ENCODE measurements at places on chromosomes 3 and 15.

GRCh38 chr3:46481636-46482035 is 16.1 kb upstream of the RTP3 start:
- no peak for DNase-seq

DNA sequence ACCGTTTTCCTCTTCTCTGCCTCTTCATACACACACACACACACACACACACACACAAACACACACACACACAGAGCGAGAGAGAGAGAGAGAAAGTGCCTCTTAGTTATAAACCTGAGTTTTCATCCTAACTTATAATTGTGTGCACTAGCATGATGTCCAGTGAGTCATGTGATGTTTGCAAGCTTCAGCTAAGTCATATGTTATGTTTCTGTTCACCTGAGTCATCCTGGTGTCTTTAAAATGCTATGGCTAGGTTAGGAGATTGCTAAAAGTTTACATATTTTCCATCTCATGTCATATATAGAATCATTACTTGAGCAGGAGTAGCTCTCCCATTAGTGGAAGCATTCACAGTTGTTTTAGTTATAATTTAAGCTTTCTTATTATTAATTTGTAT is 155.8 kb downstream of the EPHA6 start:
- no peak for DNase-seq

- DNase-seq = no peak
Measured at GRCh38 chr15:74170071-74170844, 3.3 kb upstream of the ISLR start.

DNA sequence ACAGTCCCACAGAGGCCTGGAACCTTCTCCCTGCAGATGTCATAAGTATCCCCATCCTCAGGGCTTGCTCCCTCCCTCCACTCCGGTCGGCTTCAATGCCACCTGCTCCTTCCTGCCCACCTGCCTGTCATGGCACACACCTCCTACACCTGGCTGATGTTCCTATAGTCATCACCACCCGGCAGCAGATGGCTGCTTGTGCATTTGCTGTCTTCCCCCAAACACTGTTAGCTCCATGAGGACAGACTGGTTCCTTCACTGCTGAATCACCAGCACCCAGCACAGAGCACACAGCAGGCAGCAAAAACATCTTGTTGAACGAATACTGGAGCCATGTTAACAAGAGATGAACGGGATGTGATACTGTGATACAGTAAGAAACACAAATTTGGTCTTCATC is 14.8 kb downstream of the TARS3 start:
- no peak for DNase-seq

Data from fibroblast of skin of left quadriceps (primary cell).